ENCODE measurements at places on chromosomes 3 and 15.

DNA sequence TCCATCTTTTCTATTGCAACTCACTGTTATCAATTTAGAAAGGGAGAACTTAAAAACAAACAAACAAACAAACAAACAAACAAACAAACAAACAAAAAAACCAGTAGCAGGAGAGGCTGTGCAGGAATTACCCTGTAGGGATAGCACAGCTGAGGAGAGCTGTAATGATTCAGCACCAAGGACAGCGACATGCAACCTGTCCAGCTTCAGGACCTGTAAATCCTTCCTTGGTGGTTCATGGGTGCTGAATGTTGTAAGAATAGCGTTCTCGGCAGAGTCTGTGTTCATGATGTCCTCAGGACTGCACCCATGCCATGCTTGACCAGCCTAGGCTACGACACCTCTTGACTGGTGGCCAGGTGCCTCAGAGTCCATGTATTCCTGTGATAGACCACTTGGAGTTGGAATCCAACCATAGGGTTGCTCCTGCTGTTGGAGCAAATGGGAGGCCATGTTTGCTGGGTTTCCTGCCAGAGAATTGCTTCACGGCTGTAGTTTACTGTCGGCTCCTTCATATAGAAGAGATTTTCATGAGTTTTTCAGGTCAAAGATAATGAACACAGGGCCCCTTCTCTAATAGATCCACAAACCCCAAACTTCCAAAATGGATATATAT lies 65.9 kb downstream of the CACNA2D3 start:
- no peak for DNase-seq

DNA sequence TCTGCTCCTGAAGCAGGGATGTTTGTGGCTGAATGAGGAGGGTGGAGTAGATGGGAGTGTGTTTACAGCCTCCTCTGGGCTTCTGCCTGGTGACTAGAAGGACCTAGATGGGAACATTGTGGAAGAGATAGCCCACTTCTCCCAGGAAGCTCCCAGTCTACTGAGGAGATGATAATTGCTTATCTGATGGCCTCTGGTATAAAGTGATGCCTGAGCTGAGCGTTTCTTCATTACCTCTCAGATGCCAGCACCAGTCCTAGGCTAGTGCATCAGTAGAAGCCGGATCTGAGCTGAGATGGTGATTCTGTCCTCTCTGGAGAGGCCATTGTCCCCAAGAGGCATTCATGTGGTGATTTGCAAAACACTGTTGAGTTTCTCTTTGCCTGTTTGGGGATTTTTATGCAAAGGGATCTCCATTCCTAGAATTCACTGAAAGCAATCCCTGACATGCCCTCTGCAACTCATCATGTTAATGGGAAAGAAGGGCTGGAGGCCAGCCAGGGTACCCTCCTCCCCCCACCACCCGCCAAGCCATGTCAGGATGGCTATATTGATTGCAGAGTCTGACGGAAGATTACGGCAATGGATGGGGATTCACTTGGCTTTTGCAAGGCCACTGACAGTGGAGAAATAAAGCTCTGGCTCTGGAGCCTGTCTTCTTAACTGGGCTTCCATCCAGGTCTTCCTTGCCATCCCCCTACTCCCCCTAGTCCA lies 166.4 kb upstream of the ROPN1 start:
- DNase-seq = no peak

- no peak for DNase-seq
Observed at GRCh38 chr3:31621314-31621713, 88.6 kb downstream of the STT3B start.

GRCh38 chr3:15535732-15536131 lies 14.2 kb upstream of the COLQ start:
- DNase-seq = no peak

DNA sequence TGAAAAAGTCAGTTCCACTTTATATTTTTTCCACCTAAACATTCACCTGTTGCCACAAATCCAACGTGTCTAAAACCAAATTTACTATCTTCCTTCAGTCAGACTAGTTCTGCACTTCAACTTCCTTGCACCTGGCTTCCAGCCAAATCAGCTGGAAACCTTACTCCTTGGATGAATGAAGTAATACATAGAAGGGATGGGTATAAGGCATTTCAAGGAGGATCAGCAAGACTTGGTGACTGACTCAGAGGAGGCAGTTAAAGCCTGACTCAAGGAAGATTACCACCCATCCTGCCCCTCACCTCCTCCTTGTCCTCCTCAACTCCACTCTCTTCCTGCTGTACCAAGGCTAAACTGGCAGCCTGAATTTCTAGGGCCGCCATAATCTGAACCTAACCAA lies 37.1 kb downstream of the QTRT2 start:
- DNase-seq = no peak

DNA sequence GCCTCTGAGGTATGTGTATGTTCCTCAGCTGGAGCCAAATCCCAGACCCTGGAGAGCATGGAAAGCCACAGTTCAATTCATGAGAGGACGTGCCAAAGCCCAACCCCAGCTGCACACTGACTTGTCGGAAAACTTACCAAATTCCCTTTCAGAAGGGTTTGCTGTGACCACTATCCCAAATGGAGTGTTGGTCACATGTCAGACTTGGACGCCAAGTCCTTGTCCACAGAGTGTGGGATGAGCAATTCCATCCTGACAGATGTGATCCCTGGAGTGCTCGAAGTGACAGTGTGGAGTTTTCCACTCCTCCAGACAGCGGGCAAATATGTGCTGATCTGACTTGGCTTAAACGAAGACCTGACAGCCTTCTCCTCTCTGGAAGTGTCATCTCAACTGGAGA lies 71.2 kb downstream of the RORA start:
- no peak for DNase-seq

DNA sequence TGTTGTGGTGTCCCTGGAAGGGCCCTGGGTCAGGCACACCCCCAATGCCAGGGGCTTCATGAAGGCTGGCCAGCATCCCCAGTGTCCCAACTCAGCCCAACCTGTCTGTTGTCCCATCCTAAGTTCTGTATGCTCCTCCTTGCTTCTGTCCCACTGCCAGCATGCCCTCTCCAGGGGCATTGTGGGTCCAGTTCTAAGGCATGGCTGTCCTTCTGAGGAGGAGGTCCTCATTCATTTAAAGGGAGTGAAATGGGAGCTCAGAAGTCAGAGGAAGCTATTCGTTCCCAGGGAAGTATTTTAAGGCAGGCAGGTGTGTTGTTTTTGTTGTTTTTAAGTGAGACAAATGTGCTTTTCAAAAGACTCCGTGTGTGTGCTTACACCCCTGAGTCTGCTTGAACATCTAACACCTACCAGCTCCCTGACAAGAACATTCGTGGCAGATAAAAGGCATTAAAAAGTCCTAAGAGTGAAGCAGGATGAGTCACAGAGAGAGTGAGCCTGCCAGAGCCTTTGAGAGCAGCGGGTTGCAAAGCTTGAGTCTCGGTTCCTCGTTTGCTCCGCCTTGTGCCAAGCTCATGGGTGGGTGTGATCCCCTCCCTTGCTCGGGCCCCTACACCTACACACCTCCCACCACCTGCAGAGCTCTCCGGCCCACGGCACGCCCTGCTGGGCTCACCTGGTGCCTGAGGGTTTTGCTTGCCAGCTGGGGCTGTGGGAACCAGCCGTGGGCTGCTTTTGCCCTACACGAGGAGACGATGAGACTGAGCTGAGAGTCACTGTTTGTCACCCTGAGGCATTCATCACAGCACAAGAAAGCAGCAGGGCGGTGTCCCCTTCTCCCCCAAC lies 183.4 kb upstream of the TOPAZ1 start:
- DNase-seq = no peak

DNA sequence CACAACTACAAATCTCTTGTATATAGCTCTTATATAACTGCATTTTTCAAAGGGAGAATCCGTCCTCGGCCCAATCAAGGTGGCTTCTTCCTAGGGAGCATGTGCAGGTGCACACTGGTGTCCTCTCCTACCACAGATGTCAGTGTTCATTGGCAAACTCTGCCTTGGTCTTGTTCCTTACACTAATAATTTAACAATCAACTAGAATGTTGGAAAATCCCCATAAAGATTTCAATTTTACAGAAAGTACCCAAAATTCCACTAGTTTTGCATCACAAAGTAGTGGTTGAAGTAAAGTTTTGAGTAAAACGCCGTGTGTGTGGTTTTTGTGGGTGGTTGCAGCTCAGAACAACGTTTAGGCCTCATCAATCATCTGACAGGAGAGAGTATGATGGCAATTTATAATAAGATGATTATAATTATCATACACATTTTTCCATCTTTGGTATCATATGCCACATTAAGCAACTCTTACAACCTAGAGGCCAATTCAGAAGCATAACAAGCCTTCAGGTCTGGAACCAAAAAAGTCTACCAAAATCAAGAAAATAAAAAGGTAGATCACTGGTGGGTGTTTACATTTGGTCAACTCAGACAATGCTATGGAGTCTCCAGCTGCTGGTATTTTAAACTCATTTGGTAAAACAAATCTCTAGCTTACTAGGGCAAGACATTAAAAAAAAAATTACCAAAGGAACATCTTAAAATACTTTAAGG lies 128.9 kb upstream of the BHLHE40 start:
- no peak for DNase-seq

DNA sequence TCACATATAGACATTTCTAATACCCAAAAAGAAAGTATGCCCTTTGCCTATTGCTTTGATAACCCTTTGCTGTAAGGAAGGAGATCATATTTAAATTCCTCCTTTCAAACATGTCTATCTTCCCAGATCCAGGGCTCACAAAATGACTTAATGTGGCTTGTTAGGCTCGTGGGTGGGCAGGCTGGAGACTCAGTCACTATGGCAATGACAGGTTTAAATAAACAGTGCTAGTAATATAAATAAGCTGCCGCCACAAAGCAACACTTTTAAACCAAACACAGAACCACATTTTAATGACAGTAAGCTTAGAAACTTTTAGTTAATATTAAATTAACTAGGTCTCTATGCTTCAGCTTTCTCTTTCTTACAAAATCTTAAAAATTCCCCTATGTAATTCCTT lies 616.0 kb upstream of the NAALADL2 start:
- no peak for DNase-seq

DNA sequence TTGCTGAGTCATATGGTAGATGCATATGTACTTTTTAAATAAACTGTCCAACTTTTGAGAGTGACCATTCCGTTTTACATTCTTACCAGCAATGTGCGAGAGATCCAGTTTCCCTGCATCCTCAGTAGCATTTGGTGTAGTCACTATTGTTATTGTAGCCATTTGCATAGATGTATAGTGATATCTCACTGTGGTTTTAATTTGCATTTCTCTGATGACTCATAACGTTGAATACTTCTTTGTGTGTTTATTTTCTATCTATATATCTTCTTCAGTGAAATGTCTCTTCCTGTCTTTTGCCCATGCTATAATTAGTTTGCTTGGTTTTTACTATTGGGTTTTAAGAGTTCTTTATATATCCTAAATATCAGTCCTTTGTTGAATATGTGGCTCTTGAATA lies 255.7 kb upstream of the GRM7 start:
- no peak for DNase-seq

GRCh38 chr3:159252772-159253384 lies 451.0 kb downstream of the MFSD1 start:
- DNase-seq = peak; percentile 47

- DNase-seq = no peak
Observed at GRCh38 chr15:89167267-89168176, 53.9 kb downstream of the RLBP1 start.

GRCh38 chr3:65568497-65568896 lies 470.2 kb downstream of the MAGI1 start:
- no peak for DNase-seq

GRCh38 chr15:67335534-67336222 lies 81.1 kb downstream of the IQCH start:
- no peak for DNase-seq

DNA sequence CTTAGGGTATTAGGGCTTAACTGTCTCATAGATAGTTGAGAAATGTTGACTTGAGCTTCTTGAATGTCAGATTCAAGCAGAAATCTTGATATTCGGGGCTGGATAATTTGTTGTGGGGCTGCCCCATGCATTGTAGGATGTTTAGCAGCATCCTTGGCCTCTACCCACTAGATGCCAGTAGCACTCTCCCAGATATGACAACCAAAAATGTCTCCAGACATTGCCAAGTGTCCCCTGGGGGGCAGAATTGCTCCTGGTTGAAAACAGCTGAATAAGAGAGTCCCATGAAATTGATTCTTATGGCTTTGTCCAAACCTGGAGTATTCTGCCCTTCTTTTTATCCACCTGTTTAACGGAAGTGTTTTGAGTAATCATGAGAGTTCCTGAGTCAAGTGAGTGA lies 15.9 kb upstream of the LCMT2 start:
- no peak for DNase-seq

GRCh38 chr15:41936649-41937567 lies 35.4 kb downstream of the EHD4 start:
- no peak for DNase-seq

DNA sequence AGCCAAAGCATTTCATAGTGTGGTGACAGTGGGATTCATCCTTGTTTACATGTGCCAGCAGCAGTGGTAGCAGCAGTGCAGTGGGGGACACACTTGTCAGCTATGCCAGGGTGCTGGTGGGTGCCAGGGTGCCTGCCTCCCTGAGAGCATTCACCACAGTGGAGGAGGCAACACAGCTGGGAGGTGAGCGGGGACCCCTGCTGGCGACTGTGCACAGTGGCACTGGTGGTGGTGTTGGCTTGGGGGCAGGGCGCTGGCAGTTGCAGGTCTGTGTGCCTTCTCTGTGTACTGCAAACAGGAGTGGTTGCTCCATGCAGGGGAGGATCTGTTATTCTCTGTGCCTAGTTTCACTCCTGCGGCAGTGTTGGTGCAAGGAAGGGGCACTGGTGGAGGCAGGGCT lies 41.2 kb downstream of the CEP63 start:
- no peak for DNase-seq

DNA sequence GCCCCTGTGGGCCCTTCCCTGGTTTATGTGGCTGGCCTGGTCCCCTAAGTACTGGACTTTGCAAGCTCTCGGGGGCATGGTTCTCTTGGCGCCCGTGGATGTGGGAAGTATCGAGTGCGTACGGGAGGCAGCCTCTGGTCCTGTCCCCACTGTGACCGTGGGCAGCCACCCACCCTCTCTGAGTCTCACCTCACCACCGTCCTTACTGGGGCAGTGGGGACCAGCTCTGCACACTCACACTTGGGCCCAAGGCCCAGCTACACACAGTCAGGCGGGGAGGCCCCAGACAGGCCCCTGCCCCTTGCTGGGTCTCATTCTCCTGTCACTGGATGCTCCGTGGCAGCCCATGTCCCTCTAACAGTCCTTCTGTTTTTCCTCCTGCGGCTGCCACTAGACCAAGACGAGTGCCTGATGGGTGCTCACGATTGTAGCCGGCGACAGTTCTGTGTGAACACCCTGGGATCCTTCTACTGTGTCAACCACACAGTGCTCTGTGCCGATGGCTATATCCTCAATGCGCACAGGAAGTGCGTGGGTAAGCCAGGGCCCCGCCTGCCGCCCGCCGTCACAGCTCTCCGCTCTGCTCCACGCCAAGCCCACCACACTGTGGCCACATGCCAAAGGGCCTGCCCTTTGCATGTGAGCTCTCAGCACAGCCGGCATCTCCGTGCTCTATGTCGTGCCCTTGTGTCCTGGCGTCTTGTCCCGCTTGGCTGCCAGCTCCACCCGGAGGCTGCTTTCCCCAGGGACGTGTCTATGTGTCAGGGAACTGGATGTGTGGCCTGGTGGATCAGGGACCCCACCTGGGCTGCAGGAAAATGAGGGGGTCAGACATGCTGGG lies 72.7 kb downstream of the FBLN2 start:
- DNase-seq = no peak

- DNase-seq = no peak
Observed at GRCh38 chr15:91526424-91526823, 327.1 kb upstream of the SLCO3A1 start.
